ENCODE measurements at places on chromosomes 2 and 18. TPM values are rescaled to one million over a fixed set of nuclear protein-coding genes. Genes with fewer than 3 reads are reported as not detected.

The CFC1 gene
- total RNA-seq: not detected

The CDH20 gene
- 0.07 TPM for total RNA-seq

The TRIM43 gene
- not detected for total RNA-seq

The SNORC gene
- 0.96 TPM for total RNA-seq

The RSAD2 gene
- total RNA-seq: 9.2 TPM

The EPB41L3 gene
- 3.6 TPM for total RNA-seq

The SCN2A gene
- not detected for total RNA-seq

The ALPP gene
- total RNA-seq: not detected

The CYP1B1 gene
- not detected for total RNA-seq

The SCG2 gene
- not detected for total RNA-seq

The SNED1 gene
- 46.2 TPM for total RNA-seq

The ACVR1C gene
- 4.8 TPM for total RNA-seq

The TRAPPC12 gene
- total RNA-seq: 158 TPM

The LRRTM4 gene
- not detected for total RNA-seq

The IL37 gene
- total RNA-seq: not detected

The SERPINB11 gene
- total RNA-seq: not detected

The TMEM178A gene
- total RNA-seq: 0.45 TPM

The RTKN gene
- total RNA-seq: 1.7 TPM

The POMC gene
- total RNA-seq: 7.5 TPM

The STPG4 gene
- not detected for total RNA-seq

The ARHGEF4 gene
- 4.6 TPM for total RNA-seq

The EIF5B gene
- 33.7 TPM for total RNA-seq

The PPP1R1C gene
- total RNA-seq: not detected

The LINC00305 gene
- total RNA-seq: not detected

The EIF2AK3 gene
- 20.3 TPM for total RNA-seq

The ALK gene
- not detected for total RNA-seq

The TBC1D8 gene
- total RNA-seq: 2.0 TPM

The ME2 gene
- 34.7 TPM for total RNA-seq

The ESPNL gene
- total RNA-seq: 0.44 TPM

The WDSUB1 gene
- 7.7 TPM for total RNA-seq

Data from T-cell (primary cell).